ENCODE measurements at places on chromosomes 7 and 10. TPM values are rescaled to one million over a fixed set of nuclear protein-coding genes. Genes with fewer than 3 reads are reported as not detected.
A peak's percentile ranks its signal among the peaks of the same experiment; 100 is the strongest.

GRCh38 chr7:78212476-78213060 lies 414.0 kb downstream of the PHTF2 start:
- no peaks in the 10 kb centered on the region for H3K36me3 ChIP-seq
- no peak overlapping the region for H3K27ac ChIP-seq

- no peak overlapping the region for H3K4me3 ChIP-seq
- no peak overlapping the region for H3K27ac ChIP-seq
- H3K36me3 ChIP-seq = no peaks in the 10 kb centered on the region
- H3K27me3 ChIP-seq = no peaks in the 10 kb centered on the region
- H3K4me1 ChIP-seq = peaks cover 12% of the 10 kb centered on the region
- DNase-seq = peak; percentile 66
These were observed 128.9 kb downstream of the PLXDC2 start for GRCh38 chr10:19944911-19945663.

DNA sequence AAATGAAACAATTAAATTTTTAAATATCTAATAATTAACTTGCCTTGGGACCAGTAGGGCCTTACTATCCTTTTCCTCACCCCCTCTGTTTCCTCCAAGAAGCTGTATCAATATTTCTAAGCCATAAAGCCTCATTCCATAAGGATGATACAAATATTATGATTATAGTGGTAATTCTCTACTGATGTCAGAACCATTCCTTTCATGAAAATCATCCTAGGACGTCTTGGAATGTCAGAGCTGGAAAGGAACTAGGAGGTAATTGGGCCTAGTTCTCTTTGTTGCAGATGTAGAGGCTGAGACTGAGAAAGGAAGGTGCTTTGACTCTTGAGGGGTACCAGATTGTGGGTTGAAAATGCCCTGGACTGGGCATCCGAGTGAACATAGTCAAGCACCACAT lies 766.7 kb upstream of the GHITM start:
- H3K27me3 ChIP-seq = no peaks in the 10 kb centered on the region
- H3K36me3 ChIP-seq = no peaks in the 10 kb centered on the region
- H3K4me3 ChIP-seq = no peak overlapping the region
- no peak overlapping the region for H3K27ac ChIP-seq
- no peaks in the 10 kb centered on the region for H3K4me1 ChIP-seq
- DNase-seq = no peak

- H3K27me3 ChIP-seq = no peaks in the 10 kb centered on the region
- no peak overlapping the region for H3K4me3 ChIP-seq
- no peaks in the 10 kb centered on the region for H3K36me3 ChIP-seq
- DNase-seq = no peak
These were observed 77.3 kb downstream of the CALD1 start for GRCh38 chr7:134856691-134857090.

Gene ADAMTS14
- not detected for total RNA-seq

Gene DIP2C
- 24.8 TPM for total RNA-seq

GRCh38 chr7:39686261-39686924 lies 63.0 kb downstream of the RALA start:
- H3K27me3 ChIP-seq = no peaks in the 10 kb centered on the region
- DNase-seq = no peak
- no peak overlapping the region for H3K4me3 ChIP-seq
- H3K27ac ChIP-seq = no peak overlapping the region

GRCh38 chr10:16259726-16260125 lies 177.1 kb upstream of the PTER start:
- H3K4me1 ChIP-seq = no peaks in the 10 kb centered on the region
- DNase-seq = no peak
- H3K4me3 ChIP-seq = no peak overlapping the region

DNA sequence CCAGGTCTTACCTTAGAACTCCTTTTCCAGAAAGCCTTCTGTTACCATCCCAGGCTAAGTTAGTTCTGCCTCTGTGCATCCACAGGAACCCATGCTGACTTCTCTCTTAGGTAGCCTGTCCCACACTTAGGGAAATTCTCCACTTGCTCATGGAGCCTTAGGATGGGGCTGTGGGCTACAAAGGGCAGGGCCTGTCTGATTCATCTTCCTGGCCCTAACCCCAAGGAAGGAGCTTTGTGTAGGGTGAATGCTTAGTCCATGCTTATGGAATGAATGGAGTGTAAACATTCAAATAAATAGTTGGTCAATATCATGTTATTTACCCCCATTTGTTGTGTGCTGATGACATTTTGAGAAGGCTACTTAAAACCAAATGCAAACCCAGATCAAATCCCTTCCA lies 54.7 kb downstream of the EMX2 start:
- H3K4me3 ChIP-seq = no peak overlapping the region
- DNase-seq = no peak
- H3K4me1 ChIP-seq = no peaks in the 10 kb centered on the region

Gene TSPAN12
- 5.3 TPM for total RNA-seq

DNA sequence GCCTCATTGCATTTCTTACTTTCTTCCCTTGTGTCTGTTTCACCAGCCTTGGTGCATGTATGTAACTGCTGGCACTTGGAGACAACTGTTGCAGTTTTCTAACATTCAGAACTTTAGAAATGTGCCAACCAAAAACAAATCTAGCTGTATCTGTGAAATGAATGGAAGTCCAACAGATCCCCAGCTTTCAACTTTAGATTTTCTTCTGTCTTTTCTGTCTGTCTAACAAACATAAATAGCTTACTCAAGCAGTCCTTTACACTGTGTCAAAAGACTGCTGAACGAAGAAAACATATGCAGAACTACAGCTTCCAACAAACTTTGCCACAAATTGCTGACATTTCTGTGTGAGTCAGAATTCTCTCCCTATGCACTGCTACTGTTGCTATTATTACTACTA lies 30.9 kb downstream of the SORCS1 start:
- no peak for DNase-seq
- H3K4me3 ChIP-seq = no peak overlapping the region
- H3K27me3 ChIP-seq = no peaks in the 10 kb centered on the region
- H3K27ac ChIP-seq = no peak overlapping the region
- no peaks in the 10 kb centered on the region for H3K36me3 ChIP-seq

DNA sequence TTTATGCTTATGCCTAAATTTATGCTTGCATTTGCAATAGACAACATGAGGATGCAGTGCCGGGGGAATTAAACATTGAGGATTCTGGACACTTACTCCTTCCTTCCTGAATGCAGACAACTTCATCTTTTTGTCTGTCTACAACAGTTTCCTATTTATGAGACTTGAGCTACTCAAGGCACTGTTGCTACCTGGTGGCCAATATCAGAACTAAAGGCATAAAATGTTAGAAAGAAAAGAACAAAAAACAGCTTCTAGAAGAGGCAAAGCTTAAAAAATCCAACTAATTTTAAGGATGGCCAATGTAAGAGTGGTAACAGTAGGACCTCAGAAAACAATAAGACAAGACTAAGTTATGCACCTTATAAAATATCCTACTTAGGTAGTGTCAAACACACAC lies 144.5 kb upstream of the PTN start:
- no peak overlapping the region for H3K27ac ChIP-seq
- no peak for DNase-seq
- H3K4me3 ChIP-seq = no peak overlapping the region
- H3K27me3 ChIP-seq = no peaks in the 10 kb centered on the region

Gene NAT16
- not detected for total RNA-seq

- no peak for DNase-seq
- H3K36me3 ChIP-seq = no peaks in the 10 kb centered on the region
- H3K27ac ChIP-seq = no peak overlapping the region
- H3K27me3 ChIP-seq = no peaks in the 10 kb centered on the region
- no peaks in the 10 kb centered on the region for H3K4me1 ChIP-seq
- no peak overlapping the region for H3K4me3 ChIP-seq
These were observed 27.2 kb downstream of the INSIG1 start for GRCh38 chr7:155324918-155325235.

DNA sequence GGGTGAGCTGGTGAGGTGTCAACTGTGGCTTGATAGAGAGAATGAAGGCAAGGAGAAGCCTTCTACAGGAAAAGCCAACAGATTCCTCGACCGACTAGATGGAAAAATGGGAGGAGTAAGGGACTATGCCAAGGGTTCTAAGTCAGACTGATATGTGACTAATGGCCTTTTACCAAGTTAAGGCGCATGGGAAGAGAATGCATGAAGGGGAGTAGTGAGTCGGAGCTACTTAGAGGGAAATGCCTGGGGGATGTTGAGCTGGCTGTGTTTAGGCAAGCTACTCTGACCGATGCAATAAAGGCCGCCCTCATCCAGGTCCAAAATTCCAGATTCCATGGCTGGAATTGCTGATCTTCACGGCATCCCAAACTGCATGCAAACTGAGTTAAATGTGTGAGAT lies 48.2 kb downstream of the APBB1IP start:
- no peaks in the 10 kb centered on the region for H3K27me3 ChIP-seq
- H3K27ac ChIP-seq = no peak overlapping the region
- DNase-seq = no peak
- H3K4me3 ChIP-seq = no peak overlapping the region
- no peaks in the 10 kb centered on the region for H3K36me3 ChIP-seq

DNA sequence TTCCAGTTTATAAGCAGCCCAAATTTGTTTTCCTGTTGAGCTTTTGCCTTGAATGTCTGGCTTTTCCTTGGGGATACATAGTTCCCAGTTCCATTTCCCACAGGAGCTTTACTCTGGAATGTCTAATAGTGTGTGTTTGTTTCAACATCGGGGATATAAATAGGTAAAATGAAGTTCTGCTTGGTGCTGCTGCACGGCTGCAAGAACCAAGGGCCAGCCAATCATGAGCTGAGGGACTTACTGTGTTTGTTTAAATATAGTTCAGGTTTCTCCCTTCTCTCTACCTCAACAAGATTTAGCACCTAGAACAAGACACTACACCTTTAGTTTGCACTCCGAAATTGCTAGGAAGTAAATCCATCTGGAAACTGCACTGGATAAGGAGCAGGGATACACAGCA lies 43.9 kb downstream of the GRM8 start:
- no peak for DNase-seq
- H3K4me1 ChIP-seq = no peaks in the 10 kb centered on the region
- no peak overlapping the region for H3K27ac ChIP-seq
- H3K4me3 ChIP-seq = no peak overlapping the region
- H3K36me3 ChIP-seq = no peaks in the 10 kb centered on the region

Gene POLR3A
- total RNA-seq = 9.3 TPM

Gene ADRB1
- not detected for total RNA-seq

GRCh38 chr7:36395171-36395894 lies 5.7 kb downstream of the ANLN start:
- peaks cover 4% of the 10 kb centered on the region for H3K4me1 ChIP-seq
- H3K27me3 ChIP-seq = no peaks in the 10 kb centered on the region
- H3K27ac ChIP-seq = no peak overlapping the region

Gene HGF
- 1.0 TPM for total RNA-seq

Gene SCIN
- 1.3 TPM for total RNA-seq

DNA sequence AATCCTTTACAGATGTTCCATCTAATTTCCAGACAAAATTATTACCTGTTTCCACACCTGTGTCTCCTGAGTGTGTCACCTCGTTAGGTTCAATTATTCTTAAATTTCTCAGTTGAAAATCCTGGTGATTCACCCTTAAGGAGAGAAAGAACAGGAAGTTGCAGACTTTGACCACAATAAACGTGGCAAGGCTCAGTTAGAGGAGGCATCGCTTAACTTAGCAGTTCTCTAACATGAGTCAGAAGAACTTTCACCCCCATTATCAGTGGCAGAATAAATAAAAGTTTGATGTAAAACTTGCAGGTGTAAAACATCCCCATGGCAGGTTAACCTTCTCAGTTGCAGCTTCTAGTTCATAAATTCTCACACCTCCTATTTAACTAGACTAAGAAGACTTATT lies 8.3 kb downstream of the XPNPEP1 start:
- no peaks in the 10 kb centered on the region for H3K27me3 ChIP-seq
- no peak overlapping the region for H3K27ac ChIP-seq
- DNase-seq = no peak
- no peaks in the 10 kb centered on the region for H3K36me3 ChIP-seq
- no peak overlapping the region for H3K4me3 ChIP-seq

Gene STEAP4
- 10.4 TPM for total RNA-seq

Gene SLIT1
- under 0.01 TPM for total RNA-seq

Gene ECHDC3
- 15.2 TPM for total RNA-seq

Gene POU6F2
- total RNA-seq = 1.3 TPM

GRCh38 chr7:139099172-139099947 lies 10.2 kb downstream of the ZC3HAV1 start:
- no peaks in the 10 kb centered on the region for H3K36me3 ChIP-seq
- H3K4me1 ChIP-seq = peaks cover 6% of the 10 kb centered on the region
- no peaks in the 10 kb centered on the region for H3K27me3 ChIP-seq
- DNase-seq = no peak

- no peak overlapping the region for H3K27ac ChIP-seq
- no peaks in the 10 kb centered on the region for H3K4me1 ChIP-seq
- DNase-seq = no peak
- no peak overlapping the region for H3K4me3 ChIP-seq
These were observed 54.4 kb downstream of the EBF3 start for GRCh38 chr10:129909531-129910256.

Gene ZNF775
- 13.9 TPM for total RNA-seq

DNA sequence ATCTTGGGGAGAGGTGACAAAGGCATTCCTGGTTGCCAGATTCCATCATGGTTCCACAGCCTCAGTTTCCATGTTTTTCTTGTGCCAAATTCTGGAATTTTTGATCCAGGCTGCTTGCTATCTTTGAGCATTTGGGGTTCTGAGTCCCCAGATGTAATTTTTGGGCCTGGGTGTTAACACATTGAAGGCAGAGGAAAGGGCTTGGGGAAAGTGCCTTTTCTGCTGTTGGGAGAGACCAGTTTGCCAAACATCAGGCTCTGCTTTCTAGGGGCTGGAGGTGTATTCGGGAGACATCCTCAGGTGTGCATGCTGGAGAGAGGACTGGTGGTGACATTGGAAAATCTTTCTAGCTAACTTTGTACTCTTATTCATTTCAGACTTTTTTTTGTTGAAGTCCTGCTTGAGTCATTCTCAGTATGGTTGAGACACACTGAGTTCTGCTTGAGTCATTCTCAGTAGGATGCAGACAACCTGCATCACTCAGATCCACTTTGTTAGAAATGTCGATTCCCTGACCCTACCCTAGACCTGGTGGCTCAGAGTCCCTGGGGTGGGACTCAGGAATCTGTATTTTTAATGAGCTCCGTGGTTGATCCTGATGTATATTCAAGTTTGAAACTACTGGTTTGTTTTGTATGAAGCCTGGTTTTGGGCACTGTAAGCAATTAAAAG lies 101.0 kb downstream of the LRMDA start:
- no peaks in the 10 kb centered on the region for H3K27me3 ChIP-seq
- no peak overlapping the region for H3K27ac ChIP-seq
- H3K4me3 ChIP-seq = no peak overlapping the region

DNA sequence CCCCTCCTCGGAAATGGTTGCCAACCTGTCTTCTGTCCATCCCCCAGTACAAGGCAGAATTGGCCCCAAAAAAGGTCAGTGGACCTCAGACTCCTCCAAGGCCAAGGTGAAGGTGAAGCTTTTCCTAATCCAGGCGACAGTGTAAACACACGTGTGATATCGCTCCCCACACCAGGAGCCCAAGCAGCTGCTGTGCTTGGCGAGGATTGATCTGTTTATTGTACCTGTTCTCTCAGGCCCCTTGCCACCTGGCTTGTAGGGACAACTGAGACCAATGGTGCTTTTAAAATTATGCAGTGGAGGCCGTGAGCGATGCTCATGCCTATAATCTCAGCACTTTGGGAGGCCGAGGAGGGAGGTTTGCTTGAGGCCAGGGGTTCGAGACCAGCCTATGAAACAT lies 66.1 kb upstream of the GTF2IRD1 start:
- DNase-seq = no peak
- no peaks in the 10 kb centered on the region for H3K27me3 ChIP-seq
- H3K4me1 ChIP-seq = no peaks in the 10 kb centered on the region
- H3K36me3 ChIP-seq = no peaks in the 10 kb centered on the region
- no peak overlapping the region for H3K4me3 ChIP-seq
- H3K27ac ChIP-seq = no peak overlapping the region

GRCh38 chr7:55502124-55502857 lies 70.0 kb downstream of the VOPP1 start:
- DNase-seq = no peak
- H3K27me3 ChIP-seq = no peaks in the 10 kb centered on the region
- no peaks in the 10 kb centered on the region for H3K4me1 ChIP-seq
- H3K4me3 ChIP-seq = no peak overlapping the region
- H3K36me3 ChIP-seq = no peaks in the 10 kb centered on the region
- H3K27ac ChIP-seq = no peak overlapping the region

Gene KCNIP2
- total RNA-seq = 8.2 TPM
